ENCODE measurements at places on chromosomes 2 and 18. TPM values are rescaled to one million over a fixed set of nuclear protein-coding genes. Genes with fewer than 3 reads are reported as not detected.

DNA sequence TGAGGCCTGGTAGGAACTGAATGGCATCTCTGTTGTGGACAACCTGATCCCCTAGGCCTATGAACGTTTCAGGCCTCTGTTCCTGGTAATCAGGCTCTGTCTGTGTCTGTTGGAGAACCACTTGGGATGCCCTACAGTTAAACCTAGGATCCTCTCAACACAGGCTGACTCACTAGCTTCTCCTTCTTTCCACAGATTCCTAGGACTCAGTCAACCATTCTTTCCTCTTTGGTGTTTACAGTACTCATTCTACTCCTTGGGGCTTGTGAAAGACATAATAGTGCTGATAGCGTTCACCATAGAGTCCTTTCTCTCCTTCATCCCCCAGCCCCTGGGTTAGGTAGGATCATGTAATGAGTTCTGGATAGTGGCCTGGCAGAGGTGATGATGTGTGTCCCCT is 544.3 kb downstream of the METTL4 start:
- DNase-seq = no peak
- no peaks in the 10 kb centered on the region for H3K4me1 ChIP-seq
- no peak overlapping the region for H3K27ac ChIP-seq
- no peak overlapping the region for H3K4me3 ChIP-seq

DNA sequence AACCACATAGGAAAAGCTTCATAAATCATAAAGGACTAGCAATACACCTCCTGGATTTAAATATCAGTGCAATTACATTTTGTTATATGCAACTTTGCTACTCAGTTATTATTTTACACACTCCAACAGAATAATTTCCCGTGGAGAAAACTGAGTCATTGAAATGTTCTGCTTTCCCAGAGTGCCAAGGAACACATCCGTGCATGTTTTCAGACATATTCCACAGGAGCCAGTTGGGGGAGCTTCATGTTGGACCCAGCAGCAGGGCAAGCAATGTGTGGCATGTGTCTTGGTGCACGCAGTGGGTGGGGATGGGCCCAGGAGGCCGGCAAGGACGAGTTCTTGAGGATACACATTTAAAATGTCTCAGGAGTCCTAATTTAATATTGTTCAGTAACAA is 14.4 kb upstream of the SMIM21 start:
- no peak overlapping the region for H3K27ac ChIP-seq
- H3K27me3 ChIP-seq = no peaks in the 10 kb centered on the region
- H3K4me3 ChIP-seq = no peak overlapping the region
- H3K36me3 ChIP-seq = no peaks in the 10 kb centered on the region
- H3K4me1 ChIP-seq = no peaks in the 10 kb centered on the region

Gene RIT2
- total RNA-seq = not detected

Gene EFEMP1
- total RNA-seq = 229 TPM

Gene GBX2
- total RNA-seq = not detected

Gene CRIM1
- 116 TPM for total RNA-seq

Measured in upper lobe of left lung (tissue), 6 donors.